ENCODE measurements at places on chromosomes 1 and 21.

GRCh38 chr1:41419584-41420295, 58.5 kb downstream of the FOXO6 start:
- DNase-seq: no peak

- peak; percentile 65 for DNase-seq
Measured at GRCh38 chr1:113593550-113594297, 165.6 kb downstream of the PHTF1 start.

DNA sequence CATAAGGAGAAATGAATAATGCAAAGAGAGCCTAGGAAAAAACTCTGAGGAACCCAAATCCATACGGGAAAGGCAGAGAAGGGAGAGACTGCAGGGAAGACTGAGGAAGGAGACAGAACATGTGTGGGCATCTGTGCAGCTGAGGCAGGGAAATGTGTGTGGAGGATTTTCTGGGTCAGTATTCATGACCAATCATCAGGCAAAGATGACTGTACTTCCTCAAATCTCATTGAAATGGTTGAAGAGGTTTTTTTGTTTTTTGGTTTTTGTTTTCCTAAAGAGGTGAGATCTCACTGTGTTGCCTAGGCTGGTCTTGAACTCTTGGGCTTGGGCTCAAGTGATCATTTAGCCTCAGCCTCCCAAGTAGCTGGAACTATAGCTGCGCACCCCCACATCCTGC, 15.7 kb downstream of the DIP2A start:
- no peak for DNase-seq

GRCh38 chr1:64536836-64537490, 67.0 kb downstream of the CACHD1 start:
- DNase-seq: peak; percentile 21

- no peak for DNase-seq
Measured at GRCh38 chr1:232274999-232275710, 354.8 kb downstream of the SIPA1L2 start.
